GM04503 (cell line): ENCODE measurements at places on chromosomes 1 and 21.

- DNase-seq: no peak
Measured at GRCh38 chr21:37551993-37552355, 185.4 kb downstream of the DYRK1A start.

- DNase-seq: no peak
Measured at GRCh38 chr1:194476872-194477271, 1290.5 kb upstream of the B3GALT2 start.

- peak; percentile 99 for DNase-seq
Measured at GRCh38 chr1:25695090-25695770, 78.6 kb downstream of the MAN1C1 start.

GRCh38 chr1:8284127-8284526, 33.8 kb upstream of the SLC45A1 start:
- DNase-seq: no peak

GRCh38 chr1:107145637-107146036, 4.8 kb downstream of the NTNG1 start:
- DNase-seq: no peak

DNA sequence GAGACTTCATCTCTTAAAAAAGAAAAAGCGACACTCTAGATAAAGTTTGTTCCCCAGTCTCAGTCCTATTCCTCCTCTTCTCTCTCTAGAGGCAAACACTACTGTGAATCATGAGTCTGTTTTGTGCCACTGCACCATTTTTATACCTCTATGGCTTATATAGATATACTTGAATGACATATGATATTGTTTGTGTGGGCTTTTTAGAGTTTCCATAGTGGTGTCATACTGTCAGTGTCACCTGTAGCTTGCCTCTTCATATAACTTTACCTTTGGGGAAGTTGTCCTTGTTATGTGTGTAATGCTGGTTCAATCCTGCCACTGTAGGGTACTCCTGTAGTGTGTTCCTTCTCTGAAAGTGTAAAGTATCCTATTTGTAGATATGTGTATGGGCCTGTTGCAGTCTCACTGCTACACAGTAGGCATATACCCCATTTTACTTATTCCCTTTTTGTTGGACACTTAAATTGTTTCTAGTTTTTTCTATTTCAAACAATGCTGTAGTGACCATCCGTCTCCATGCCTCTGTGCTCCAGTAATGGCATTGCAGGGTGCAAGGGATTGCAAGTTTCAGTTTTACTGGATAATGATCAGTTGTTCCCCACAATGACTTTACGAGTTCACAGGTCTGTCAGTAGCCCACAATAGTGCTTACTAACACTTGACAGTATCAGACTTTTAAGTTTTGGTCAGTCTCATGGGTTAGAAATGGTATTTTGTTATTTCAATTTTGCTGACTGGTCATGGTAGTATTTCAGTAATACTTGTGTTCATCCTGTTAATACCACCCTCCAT, 2.7 kb downstream of the PRMT2 start:
- DNase-seq: no peak

DNA sequence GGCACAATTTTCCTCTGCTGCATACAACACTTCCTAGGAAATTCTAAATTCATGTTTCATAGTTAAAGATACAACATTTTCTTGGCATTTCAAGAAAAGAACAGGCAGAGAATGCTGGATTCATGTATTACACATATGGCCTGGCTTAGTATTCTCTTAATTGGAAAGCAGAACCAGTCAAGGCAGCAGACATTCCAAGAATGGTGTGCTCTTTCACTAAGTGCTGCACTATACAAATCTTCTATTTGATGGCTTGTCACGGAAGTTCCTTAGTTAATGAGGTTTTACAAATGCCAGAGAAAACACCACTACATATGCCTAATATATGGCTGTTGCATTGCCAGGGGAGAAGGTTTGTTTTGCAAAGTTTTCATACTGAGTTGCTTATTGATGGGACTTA, 80.8 kb upstream of the DYNLT5 start:
- no peak for DNase-seq

DNA sequence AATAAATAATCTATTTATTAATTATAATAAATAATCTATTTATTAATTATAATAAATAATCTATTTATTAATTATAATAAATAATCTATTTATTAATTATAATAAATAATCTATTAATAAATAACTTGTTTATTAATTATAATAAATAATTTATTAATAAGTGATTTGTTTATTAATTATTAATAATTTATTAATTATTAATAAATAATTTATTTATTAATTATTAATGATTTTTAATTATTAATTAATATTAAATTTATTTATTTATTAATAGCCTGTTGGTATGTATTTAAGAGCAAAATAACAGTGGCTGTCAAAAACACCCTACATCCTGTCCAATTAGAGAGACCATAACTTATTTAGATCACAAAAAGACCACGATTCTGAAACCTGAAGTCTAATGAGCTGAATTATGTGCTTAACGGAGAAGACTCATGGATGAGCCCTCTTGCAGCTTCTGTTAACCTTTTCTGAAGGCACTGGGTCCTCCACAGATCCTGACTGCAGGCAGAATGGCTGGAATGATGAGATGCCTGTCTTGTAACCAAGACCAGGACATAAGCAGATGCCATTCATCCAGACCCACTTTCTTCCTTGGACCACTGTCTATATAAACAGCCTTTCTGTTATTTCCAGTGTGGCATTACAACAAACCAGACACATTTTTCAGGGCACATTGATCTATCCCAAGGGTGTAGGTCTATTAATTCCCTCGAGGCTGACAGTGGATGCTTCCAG, 134.2 kb downstream of the SETD4 start:
- no peak for DNase-seq

GRCh38 chr1:64861611-64862010, 104.7 kb downstream of the JAK1 start:
- DNase-seq: no peak

- DNase-seq: no peak
Measured at GRCh38 chr1:28885977-28886730, 28.2 kb upstream of the EPB41 start.

DNA sequence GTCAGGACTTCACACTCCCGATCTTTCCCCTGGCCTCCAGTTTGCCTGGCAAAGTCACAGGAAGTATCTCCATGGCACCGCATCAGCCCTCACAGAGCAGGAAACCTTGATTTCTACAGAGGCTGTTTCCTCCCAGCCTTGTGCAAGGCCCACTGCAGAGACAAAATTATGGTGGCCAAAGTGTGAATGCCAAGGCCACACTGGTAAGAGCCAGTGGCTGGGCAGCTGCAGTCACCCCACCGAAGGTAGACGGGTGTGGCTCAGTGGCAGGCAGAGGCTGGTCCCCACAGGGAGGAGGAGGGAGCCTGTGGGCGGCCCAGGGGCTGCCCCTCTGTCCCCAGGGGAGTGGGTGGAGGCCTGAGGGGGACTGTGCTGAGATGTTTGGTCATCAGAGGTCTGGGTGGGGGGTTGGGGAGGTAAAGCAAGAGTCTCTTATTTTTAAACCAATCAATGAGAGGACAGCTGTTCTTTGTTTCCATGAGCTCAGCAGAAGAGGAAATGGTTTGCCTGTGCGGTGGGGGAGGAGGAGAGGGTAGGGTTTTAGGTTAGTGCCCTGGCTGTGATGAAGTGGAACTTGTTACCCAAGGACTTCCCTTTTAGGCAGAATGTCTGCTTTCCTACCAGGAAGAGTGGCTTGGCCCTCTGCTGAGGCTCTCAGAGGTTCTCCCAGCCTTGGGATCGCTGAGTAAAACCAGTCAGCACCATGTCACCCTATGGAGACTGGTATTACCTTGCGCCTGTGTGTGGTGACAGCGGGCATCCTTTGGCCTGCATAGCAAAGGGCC, 18.0 kb upstream of the BTG2 start:
- DNase-seq: no peak

DNA sequence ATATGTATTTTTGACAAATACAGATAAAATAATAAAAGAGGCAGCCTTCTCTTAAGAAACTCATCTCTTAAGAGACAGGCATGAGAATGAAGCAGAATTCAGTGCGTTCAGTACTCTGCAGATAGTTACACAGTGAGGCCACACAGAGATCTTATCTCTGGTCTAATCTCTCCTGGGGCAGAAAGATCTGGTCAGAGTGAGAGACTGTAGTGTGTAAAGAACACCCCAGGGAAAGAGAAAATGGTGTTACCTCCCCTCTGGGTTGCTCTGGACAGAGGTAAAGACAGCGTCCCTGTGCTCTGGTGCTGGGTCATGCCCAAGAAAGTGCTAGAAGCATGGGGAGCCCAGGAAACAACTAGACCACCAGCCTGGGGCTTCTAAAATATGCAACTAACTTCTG, 216.3 kb downstream of the SIPA1L2 start:
- no peak for DNase-seq

DNA sequence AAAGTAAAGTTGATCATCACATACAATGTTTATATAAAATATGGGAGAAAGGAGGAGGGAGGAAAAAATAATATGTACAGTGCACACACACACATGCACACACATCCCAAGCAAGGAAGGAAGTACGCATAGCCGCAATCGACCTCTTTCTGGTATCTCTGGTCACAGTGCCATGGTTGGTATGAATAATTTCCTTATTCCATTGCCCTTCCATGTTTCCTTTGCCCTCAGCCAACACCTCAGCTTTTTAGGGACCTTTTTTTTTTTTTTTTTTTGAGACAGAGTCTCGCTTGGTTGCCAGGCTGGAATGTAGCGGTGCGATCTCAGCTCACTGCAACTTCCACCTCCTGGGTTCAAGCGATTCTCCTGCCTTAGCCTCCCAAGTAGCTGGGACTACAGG, 20.6 kb downstream of the CITED4 start:
- no peak for DNase-seq

DNA sequence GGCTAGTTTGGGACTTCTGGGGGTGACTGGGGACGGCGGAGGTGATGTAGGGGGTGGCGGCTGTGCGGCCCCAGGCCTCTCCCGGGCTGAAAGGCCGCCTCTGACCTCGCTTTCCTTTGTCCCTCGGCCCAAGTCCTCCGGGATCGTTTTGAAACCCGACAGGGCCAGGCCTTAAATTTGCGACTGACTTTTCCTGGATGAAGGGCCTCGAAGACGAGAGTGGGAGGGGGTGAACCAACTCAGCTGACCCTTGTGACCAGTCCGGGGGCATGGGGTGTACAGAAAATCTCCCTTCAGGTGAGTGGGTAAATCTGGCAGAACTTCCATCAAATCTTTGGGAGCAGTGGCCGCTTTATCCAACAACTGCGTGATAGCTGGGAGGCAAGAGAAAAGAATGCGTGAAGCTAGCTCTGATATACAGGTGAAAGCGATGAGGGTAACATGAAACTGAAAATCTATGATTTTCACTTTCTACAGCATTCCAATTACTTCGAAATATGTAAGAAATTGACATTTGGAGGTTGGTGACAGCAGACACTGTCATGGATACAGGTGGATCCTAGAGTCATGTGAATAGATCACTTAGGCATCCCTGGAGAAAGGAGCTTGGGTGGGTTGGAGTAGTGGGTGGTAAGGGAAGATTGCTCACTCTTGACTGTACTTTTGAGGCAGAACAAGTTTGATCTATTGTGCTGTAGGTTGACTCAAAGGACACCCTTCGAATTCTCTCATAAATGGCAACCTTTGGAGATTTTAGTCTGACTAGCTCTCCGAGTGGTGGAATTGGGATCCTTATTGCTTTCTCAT, 885 bp downstream of the AHCYL1 start:
- DNase-seq: no peak

GRCh38 chr1:229148743-229149142, 122.2 kb upstream of the RAB4A start:
- DNase-seq: no peak

GRCh38 chr1:119141020-119141424, 569 bp upstream of the WARS2 start:
- DNase-seq: no peak

DNA sequence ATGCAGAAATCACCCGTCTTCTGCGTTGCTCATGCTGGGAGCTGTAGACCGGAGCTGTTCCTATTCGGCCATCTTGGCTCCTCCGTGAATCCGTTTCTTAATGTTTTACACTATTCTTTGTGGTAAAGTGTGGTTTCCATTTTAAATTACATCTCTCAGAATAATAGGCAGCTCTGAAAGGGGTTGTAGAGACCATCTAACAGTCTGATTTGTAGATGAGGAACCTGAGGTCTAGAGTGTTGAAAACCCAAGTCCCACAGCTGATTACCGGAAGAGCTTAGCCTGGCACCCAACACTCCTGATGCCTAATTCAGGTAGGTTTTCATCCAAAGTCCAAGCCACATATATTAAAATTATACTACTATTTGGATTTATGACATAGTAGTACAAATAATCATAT, 144.0 kb downstream of the LEPR start:
- no peak for DNase-seq

GRCh38 chr1:44693159-44693558, 18.6 kb downstream of the ARMH1 start:
- no peak for DNase-seq

GRCh38 chr1:29499104-29499650, 262.9 kb downstream of the PTPRU start:
- DNase-seq: no peak

DNA sequence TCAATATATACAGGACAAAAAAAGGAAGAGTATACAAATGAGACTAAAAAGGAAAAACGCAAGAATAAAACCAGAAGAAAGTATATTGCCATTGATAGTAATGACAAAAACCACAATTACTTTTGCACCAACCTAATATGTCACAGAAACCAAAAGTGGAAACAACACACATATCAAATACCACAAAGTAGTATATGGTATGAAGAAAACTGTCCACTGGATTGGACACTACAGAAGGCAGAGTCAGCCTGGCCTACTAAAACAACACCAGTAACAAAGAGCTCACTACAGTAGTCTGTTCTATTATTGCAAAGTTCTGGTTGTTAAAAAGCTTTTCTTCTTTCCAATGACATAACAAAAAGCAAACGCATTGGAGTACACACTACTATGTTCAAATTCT, 17.7 kb downstream of the TESK2 start:
- no peak for DNase-seq

GRCh38 chr1:192265516-192266173, 51.1 kb upstream of the RGS21 start:
- DNase-seq: no peak

DNA sequence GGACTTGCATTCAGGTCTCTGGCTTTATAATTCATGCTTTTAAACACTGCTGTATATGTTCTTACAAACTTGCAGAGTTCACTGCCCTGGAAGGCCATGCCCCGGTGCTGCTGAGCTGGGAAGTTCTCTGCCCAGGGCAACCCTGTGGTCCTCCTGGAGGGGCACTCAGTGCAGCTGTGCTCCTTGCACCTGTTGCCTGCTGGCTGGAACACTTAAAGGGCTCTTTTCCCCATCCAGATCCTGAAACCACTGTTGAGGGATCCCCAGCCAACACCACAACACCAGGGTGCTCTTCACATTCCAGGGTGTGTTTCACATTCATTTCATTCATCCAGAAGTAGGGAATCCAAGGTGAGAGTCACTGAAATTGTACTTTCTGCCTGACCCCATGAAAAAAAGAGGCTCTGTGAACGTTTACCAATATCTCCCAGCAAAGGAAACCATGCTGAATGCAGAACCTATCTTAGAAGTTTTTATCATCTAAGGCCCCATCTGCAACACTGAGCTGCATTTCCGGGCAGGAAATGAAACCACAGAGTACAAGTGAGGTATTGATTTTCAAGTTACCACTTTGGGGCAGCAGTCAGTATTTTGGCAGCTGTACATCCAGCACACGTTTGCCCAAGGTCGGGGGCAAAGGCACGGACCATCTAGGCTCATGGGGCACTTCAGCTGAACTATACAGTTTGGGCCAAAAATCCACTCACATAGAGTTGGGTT, 16.4 kb upstream of the KIAA0040 start:
- DNase-seq: no peak
